Large intestine (tissue), 12 donors: ENCODE measurements at places on chromosomes 6 and 20. TPM values are rescaled to one million over a fixed set of nuclear protein-coding genes. Genes with fewer than 3 reads are reported as not detected.

DNA sequence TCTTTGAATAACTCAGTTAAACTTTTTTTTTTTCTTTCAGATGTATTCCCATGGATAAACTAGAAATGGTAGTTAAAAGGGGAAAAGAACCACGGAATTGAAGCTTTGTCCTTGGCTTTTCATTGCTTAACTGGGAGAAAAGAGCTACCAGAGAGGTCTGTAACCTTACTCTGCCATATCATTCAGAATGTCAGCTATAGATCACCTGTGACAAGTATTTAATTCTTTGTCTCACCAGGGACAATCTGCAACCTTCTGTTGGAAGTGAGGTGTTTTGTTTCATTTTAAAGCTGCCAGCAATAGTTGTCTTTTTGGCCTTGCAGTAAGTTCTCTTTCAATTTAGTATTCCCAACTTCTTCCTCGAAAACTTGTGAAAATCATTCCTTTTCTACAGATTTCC, 618.4 kb downstream of the FRK start:
- no peak for DNase-seq

DNA sequence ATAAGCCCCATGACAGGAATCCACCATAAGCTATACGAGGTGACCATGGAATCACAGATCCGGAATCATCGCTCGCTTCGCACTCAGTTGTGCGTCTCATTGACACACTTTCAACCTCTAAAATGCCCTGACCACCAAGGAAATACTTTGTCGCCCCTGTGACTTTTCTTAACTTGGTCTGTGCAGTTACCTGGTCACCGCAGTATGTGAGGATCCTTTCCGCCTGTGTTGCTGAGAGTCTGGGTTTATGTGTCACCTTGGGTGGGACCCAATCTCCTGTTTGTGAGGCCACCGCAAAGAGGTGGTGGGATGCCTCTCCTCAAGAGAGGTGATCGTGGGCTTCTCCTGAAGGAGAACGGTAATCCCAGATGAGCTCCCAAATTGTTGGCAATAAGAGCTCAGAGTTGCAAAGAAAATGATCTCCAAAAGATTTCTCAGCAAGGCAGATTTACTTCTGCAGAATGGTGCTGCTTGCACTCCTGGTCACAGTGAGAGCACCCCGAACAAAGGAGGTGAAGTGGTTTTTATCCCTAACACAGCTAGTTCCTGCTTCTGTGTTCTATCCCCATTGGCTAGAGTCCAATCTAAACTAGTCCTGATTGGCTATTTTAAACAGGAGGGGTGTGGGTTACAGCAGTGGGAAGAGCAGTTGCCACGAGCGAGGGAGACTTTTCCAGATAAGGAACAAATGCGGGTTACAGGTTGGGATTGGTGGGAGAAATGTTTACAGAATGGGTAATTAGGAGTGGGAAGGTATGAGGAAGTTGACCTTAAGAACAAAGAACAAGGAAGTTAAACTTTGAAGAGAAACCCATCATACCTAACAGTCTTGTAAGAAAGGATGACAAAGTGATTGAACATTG, 9.1 kb upstream of the ZNFX1 start:
- no peak for DNase-seq

- no peak for DNase-seq
These were observed 955.4 kb upstream of the ADGRB3 start for GRCh38 chr6:67679566-67680296.

DNA sequence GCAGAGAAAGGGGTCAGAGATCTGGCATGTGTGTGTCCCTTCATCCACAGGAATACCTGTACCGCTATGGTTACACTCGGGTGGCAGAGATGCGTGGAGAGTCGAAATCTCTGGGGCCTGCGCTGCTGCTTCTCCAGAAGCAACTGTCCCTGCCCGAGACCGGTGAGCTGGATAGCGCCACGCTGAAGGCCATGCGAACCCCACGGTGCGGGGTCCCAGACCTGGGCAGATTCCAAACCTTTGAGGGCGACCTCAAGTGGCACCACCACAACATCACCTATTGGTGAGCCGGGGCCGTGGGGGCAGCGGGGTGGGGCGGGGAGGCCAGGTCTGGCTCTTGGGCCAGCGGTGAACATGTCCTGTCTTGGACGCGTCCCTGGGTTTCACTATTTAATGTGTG, 1.1 kb downstream of the MMP9 start:
- no peak for DNase-seq

DNA sequence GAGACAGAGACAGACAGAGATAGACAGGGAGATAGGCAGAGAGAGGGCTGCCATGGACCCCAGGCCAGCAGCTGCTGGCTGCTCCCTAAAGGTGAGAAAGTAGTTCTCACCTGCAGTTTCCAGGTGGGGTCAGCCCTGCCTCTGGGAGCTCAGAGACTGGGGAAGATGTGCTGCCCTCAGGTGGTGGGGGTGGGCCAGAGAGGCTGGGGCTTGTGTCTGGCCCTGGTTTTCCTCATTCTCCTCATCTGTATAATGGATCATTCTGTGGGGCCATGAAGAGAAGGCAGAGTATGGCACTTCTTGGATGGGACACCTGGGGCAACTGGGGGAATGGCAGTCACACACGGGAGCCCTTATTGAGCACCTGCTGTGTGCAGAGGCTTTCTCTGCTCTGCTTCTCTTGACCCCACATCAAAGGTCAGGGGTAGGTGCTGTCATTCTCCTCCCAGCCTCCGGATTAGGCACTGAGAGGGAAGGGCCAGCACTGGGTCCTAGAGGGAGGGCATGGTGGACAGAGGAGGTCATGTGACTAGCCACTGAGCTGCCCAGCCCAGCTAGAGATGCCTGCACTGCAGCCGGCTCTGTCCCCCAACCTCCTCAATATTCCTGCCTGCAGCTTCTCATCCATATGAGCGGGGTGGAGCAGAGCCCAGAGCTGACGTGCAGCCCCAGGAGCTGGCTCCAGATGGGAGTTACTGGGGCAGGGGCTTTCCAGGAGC, 4.1 kb downstream of the ANGPT4 start:
- no peak for DNase-seq

GRCh38 chr6:113357041-113357440, 500.1 kb upstream of the MARCKS start:
- DNase-seq: no peak

The ANKRD66 gene
- not detected for polyA plus RNA-seq
